Activated CD4-positive, alpha-beta T cell treated with anti-CD3 and anti-CD28 coated beads for 24 hours (primary cell): ENCODE measurements at places on chromosomes 13 and 19.
A peak's percentile ranks its signal among the peaks of the same experiment; 100 is the strongest.

DNA sequence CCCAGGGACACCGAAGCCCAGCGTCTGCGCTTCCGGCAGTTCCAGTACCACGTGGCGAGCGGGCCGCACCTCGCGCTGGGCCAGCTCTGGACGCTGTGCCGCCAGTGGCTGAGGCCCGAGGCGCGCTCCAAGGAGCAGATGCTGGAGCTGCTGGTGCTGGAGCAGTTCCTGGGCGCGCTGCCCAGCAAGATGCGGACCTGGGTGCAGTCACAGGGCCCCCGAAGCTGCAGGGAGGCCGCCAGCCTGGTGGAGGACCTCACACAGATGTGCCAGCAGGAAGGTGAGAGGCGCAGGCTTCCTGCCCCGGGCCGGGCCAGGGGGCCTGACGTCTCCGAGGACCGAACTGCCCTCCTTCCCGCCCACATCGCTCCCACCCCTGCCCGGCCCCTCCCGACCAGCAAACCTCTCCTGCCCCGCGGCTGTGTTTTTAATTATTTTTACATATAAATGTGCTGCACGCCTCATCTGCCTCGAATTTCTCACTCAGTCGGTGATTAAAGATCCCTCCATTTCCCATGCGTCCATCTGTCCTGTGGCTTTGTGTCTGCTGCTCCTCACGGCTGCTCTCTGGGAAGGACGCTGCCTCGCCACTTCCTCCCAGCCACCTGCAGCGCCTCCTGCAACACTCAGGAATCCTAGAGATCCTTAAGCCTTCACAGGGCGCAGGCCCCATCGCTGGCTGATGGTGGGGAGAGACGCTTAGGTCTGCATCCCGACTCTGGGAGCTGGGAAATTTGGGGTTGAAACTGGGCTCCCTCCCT lies 4.3 kb downstream of the ZSCAN1 start:
- DNase-seq: no peak

DNA sequence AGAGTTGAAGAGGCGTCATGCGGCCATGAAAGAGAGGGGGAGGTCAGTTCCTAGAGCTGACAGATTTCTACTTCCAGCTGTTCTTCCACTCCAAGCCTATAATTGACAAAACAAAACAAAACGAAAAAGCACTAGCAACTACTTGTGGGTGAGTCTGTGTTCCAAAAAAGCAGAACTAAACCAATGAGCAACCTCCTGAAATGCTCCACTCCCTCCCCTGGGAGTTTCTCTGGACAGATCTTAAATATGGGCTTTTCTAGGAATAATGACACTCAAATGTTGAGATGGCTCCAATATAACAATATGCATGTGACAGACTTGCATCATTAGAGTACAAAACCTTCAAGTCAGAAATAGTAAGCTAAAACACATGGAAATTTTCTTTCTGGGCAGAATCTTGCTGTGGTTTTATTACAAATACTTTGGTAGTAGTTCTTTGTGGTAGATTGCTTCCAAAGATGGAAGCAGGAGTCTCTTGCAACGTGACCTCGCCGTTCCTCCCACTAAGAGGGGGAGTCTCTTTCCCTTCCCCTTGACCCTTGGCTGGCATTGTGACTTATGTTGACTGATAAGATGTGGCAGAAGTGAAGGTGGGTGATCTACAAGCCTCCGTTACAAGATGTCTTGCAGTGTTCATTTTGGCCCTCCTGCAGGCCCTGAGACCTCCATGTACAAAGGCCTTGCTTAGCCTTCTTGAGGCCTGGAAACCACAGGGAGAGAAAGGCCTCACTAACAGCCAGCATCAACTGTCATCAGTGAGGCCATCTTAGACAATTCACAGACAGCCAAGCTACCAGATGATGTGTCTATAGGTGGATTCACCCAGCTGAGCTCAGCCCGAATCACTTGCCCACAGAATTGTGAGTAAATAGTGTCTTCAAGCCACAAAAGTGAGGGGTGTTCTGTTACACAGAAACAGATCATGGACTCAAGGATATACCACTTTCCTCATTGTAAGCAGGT lies 173.1 kb upstream of the RFC3 start:
- no peak for DNase-seq

- peak; percentile 54 for DNase-seq
Measured at GRCh38 chr19:9406798-9407352, 28.5 kb downstream of the ZNF266 start.

DNA sequence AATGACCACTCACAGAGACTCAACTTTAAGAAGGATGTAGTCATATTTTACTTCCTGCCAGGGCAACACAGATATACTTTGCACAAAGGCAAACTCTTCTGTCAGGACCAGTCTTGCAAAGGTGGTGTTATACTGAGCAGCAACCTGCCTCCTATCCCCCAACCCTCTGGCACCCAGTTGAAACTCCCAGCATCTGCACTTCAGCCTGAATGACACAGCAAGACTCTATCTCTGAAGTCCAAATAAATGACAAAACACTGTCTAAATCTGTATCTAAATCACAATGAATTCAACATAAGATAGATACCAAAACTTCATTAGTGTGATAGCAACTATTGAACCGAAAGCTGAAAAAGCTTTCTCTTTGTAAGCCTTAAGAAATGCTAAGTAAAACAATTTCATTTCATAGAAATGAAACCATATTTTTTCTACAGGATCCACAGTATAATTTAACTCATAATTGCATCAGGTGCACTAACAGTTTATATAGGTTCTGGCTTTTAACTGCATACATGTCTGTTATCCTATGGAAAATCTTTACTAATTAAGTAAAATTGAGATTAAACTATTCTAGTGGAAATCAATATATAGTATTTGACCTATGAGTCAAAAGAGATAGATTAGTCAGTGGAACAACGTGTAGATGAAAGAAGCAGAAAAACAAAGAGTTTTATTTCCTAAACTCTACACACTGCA lies 163.7 kb downstream of the TBC1D4 start:
- DNase-seq: no peak

DNA sequence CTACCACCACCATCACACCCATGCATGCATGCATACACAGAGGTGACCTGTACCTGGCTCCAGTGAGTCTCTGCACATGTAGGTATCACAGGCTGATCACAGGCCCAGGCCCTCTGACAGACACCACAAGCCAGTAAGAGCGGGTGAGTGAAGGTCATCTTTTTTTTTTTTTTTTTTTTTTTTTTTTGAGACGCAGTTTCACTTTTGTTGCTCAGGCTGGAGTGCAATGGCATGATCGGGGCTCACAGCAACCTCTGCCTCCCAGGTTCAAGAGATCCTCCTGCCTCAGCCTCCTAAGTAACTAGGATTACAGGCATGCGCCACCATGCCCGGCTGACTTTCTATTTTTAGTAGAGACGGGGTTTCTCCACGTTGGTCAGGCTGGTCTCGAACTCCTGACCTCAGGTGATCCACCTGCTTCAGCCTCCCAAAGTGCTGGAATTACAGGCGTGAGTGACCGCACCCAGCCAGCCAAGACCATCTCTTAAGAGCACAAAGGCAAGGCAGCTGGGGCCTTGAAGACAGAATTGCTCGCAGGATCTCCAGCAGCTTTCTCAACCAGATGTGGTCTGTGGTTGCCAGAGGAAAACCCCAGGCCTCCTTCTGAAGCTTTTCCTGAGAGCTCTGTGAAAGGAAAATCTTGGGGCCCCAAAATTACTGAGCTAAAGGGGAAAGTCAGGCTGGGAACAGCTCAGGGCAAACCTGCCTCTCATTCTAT lies 3.2 kb upstream of the NKG7 start:
- DNase-seq: no peak

GRCh38 chr13:21071015-21071414 lies 9.6 kb upstream of the LATS2 start:
- DNase-seq: no peak

- DNase-seq: no peak
Measured at GRCh38 chr13:41854758-41855157, 106.2 kb downstream of the VWA8 start.

DNA sequence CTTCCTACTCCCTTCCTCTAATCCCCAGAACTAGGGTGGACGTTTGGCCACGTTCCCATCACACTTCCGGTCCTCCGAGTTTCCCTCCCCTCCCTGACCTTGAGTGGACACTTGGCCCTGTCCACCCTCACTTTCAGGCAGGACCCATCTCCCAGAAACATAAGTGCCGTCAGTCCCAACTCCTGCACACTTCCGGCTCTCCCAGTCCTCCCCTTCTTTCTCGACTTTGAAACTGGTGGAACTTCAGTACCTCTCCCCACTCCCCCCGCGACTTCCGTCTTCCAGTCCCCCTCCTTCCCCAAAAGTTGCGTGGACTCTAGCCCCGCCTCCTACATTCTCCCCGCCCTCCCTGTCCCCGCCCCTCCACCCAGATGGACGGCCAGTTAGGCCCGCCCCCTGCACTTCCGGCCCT lies 278 bp upstream of the ZNF274 start:
- peak; percentile 70 for DNase-seq

DNA sequence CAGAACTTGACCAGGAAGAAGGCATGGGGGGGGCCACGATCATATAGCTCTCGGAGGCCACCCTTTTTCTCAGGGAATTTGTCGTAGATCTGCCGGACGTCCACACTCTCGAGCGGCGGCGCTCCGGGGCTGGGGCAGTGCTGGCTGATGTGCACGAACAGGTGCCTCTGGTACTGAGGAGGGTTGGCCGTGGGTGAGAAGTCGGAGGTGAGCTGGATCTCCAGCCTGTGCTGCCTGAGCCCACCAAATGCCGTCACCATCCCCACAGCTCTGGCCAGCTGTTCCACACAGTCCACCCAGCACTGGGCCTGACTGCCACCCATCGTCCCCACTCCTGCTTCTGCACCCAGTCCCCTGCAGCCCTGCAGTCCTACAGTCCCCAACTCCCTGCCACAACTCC lies 12.0 kb downstream of the CD37 start:
- DNase-seq: no peak

- no peak for DNase-seq
Measured at GRCh38 chr13:83204886-83205285, 677.4 kb downstream of the SLITRK1 start.

GRCh38 chr19:7899751-7900378 lies 3.8 kb upstream of the MAP2K7 start:
- no peak for DNase-seq

DNA sequence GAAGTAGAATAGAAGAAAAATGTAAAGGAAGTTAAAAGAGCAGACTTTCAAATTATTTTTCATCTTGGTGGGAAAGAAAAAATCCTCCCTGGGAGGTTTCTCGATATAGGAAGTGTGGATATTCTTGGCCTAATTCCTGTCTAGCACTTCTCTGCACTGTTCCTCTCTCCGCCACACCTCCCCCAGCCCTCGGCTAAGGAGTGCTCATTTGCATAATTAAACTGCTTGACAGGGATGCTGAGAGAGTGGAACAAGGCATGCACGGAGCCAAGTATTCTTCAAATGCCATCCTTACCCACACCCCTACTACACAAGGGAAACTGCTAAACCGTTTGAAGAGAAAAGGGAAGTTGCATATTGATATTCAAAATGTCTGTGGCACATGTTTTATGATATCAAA lies 511.0 kb upstream of the HTR2A start:
- no peak for DNase-seq

DNA sequence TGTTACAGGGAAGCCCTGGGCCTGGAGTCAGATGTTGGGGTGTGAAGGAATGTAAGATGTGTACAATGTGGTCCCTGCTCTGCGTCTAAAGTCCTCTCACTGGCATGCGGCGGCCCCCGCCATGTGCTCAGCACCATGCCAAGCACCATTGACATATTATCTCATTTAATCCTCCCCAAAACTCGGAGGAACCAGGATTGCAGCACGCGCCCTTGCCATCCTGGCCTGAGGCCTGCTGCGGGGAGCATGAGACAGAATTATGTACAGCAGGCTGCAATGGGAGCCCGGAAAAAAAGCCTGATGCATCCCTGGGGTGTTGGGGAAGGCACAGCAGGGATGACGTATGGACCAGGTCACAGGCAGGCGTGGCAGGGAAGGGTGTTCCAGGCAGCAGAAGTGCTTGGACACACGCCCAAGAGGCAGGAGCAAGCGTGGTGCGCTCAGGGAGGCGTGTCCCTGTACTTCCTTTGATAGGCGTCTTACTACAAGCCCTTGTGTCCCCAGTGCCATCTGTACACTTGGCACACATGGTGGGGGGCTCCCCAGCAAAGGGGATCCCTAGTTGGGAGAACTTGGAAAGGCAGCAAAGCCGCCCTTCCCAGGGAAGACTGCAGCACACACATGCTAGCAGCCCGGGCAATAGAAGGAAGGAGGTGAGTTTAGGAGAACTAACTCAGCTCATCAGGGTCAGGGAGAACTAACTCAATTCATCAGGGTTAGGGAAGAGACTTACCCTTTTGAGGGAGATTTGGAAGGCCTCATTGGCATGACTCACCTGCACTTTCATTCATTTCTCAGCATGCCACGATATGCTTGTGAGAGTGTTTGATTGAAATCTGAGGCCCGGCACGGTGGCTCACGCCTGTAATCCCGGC lies 3.4 kb downstream of the EVI5L start:
- no peak for DNase-seq

DNA sequence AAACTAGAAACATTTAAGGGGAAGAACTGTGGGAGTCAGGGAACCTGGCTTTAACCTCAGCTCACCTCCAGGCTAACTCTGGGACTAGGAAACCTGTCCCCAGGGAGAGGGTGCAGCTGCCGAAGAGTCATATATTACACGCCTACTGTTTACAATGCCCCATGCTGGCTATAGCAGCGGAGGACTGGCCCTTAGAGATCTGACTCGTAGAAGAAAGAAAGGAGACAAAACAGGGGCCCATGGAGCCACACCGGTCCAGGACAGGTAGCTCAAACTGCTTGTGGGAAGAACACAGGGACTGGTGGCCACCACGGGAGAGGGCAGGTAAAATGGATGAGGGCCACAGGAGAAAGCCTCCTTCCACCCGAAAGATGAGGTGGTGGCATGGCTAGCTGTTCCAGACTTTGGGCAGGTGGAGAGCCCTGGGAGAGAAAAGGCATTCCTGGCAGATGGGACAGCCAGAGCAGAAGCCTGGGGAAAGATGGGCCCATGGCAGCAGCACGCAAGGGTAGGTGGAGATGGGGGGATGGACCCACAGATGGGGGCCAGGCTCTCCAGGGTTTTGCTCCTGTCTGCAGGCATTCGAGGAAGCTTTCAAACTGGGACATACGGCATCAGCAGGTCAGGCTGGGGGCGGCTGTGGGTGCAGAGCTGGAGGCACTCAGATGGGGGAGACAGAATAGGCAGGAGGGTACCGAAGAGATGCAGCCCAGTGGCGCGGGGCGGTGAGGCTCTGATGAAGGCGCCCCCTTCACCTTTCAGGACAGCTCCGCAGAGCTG lies 69.5 kb downstream of the LATS2 start:
- DNase-seq: no peak

- DNase-seq: no peak
Measured at GRCh38 chr13:111115061-111115964, at the start of gene ARHGEF7. ARHGEF7 (plus strand) TSS chr13:111115310; CDS start chr13:111115527, 217 bp downstream.

DNA sequence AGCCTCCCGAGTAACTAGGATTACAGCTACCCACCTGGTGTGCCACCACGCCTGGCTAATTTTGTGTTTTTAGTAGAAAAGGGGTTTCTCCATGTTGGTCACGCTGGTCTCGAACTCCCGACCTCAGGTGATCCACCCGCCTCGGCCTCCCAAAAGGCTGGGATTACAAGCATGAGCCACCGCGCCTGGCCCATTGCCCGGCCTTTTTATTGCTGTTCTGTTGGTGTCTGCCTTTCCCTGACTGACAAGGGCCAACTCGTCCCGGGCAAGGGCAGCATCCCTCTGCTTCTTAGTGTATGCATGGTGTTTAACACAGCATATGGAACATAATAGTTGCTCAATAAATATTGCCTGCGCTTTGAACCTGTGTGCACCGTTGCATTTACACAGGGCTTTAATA lies 6.2 kb upstream of the RETN start:
- DNase-seq: no peak
